ENCODE measurements at places on chromosomes 11 and 22.

GRCh38 chr22:35604621-35605368, 12.3 kb downstream of the MB start:
- DNase-seq, result peak; percentile 40

DNA sequence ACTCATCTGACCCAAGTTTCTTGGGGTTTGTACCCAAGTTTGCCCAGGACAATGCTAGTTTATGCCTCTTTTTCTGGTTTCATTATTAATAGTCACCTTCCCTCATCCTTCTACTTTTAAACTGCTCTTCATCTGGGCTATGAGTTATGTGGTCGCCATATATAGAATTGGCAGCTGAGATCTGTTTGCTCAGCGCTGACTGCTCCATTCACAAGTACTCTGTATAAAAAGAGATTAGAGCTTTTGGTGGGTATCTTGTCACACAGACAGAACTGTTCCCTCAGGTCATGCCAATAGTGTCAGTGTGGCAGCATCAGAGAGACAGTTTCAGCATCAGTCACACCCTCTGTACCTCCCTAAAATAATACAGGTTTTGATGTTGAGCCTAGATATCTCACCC, 326.0 kb downstream of the RAB38 start:
- no peak for DNase-seq

DNA sequence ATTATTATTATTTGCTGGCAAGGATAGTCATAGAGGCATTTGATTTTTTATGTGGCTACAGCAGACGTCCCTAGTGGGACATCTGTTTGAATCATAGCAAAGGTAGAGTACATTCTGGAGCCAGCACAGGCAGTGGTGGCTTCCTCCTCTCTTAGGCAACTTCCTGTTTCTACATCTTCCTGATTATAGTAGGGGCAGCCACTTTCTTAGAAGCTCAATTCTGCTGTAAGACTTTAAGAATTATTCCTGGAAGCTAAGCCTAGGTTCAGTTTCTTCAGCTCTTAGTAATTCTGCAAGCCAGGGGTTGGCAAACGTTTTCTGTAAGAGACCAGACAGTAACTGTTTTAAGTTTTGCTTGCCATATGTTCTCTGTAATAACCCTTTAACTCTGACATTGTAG, 129.3 kb upstream of the TENM4 start:
- peak; percentile 21 for DNase-seq

- no peak for DNase-seq
Measured at GRCh38 chr11:117855912-117856651, 20.4 kb downstream of the FXYD6 start.

DNA sequence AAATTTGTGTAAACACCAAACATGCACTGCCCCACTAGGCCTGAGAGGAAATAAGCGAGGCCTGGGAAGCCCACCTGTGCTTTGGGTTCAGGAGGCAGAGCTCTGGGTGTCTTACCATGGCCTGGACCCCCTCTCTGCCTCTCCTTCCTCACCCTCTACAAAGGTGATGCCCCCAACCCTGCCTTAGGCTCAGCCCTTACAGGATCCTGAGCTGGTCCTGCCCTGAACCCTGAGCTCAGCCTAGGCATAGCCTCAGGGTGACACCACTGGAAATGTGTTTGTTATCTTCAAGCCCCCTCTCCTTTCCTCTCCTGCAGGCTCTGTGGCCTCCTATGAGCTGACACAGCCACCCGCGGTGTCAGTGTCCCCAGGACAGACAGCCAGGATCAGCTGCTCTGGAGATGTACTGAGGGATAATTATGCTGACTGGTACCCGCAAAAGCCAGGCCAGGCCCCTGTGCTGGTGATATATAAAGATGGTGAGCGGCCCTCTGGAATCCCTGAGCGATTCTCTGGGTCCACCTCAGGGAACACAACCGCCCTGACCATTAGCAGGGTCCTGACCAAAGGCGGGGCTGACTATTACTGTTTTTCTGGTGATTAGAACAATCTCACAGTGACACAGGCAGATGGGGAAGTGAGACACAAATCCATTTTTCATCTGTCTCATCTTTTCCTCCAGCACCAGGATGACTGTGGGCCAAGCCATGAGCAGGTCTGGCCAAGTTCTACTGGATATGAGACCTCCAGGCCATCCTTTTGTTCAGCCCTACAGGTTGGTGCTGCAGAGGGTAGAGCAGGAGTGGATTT, 117.8 kb downstream of the GGTLC2 start:
- DNase-seq, result no peak

DNA sequence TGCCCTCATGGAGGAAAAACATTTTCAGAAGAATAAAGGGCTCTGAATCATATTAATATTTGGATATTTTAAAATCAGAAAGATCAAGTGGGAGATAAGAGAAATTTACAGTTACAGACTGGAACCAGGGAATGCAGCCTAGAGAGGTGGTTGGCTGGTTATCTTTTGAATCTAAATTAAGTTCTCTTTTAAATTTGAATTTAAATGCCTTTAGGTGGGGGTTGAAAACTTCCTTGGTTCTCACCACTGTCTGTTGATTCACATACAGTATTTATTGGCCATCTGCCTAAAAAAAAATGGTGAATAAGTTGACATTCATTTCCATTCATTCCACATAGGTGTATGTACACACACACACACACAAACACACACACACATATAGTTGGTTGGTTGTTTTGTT, 35.7 kb upstream of the PTPRJ start:
- no peak for DNase-seq

- DNase-seq, result no peak
Measured at GRCh38 chr11:26558190-26558589, 13.9 kb downstream of the MUC15 start.

All from activated CD4-positive, alpha-beta T cell treated with anti-CD3 and anti-CD28 coated beads, Interleukin-2, amount 50 U/mL, for 16 hours (primary cell).